ENCODE measurements at places on chromosomes 6 and 20. TPM values are rescaled to one million over a fixed set of nuclear protein-coding genes. Genes with fewer than 3 reads are reported as not detected.

BNIP5 gene
- total RNA-seq = not detected

PLAGL2 gene
- 2.1 TPM for total RNA-seq

BYSL gene
- 11.0 TPM for total RNA-seq

- no peak overlapping the region for H3K27ac ChIP-seq
- H3K27me3 ChIP-seq = no peaks in the 10 kb centered on the region
- no peaks in the 10 kb centered on the region for H3K36me3 ChIP-seq
- no peaks in the 10 kb centered on the region for H3K4me1 ChIP-seq
- no peak overlapping the region for H3K4me3 ChIP-seq
- no peak for DNase-seq
These were observed 487.8 kb downstream of the PTPRT start for GRCh38 chr20:42701948-42702347.

GRCh38 chr6:31725502-31726350 lies 2.6 kb downstream of the MPIG6B start:
- H3K27me3 ChIP-seq = no peaks in the 10 kb centered on the region
- no peak overlapping the region for H3K4me3 ChIP-seq
- DNase-seq = no peak
- peaks cover 6% of the 10 kb centered on the region for H3K4me1 ChIP-seq
- peaks cover 12% of the 10 kb centered on the region for H3K36me3 ChIP-seq

- H3K4me3 ChIP-seq = no peak overlapping the region
- no peaks in the 10 kb centered on the region for H3K4me1 ChIP-seq
- H3K27me3 ChIP-seq = no peaks in the 10 kb centered on the region
- H3K27ac ChIP-seq = no peak overlapping the region
These were observed 16.9 kb upstream of the PHIP start for GRCh38 chr6:79094938-79095337.

XKR7 gene
- not detected for total RNA-seq

GFRA4 gene
- not detected for total RNA-seq

KIF16B gene
- 3.9 TPM for total RNA-seq

- H3K4me3 ChIP-seq = no peak overlapping the region
- H3K27ac ChIP-seq = no peak overlapping the region
- H3K27me3 ChIP-seq = peaks cover 28% of the 10 kb centered on the region
These were observed 38.9 kb downstream of the BMP5 start for GRCh38 chr6:55836481-55836880.
